ENCODE measurements at places on chromosomes 3 and 15. TPM values are rescaled to one million over a fixed set of nuclear protein-coding genes. Genes with fewer than 3 reads are reported as not detected.
A peak's percentile ranks its signal among the peaks of the same experiment; 100 is the strongest.

DNA sequence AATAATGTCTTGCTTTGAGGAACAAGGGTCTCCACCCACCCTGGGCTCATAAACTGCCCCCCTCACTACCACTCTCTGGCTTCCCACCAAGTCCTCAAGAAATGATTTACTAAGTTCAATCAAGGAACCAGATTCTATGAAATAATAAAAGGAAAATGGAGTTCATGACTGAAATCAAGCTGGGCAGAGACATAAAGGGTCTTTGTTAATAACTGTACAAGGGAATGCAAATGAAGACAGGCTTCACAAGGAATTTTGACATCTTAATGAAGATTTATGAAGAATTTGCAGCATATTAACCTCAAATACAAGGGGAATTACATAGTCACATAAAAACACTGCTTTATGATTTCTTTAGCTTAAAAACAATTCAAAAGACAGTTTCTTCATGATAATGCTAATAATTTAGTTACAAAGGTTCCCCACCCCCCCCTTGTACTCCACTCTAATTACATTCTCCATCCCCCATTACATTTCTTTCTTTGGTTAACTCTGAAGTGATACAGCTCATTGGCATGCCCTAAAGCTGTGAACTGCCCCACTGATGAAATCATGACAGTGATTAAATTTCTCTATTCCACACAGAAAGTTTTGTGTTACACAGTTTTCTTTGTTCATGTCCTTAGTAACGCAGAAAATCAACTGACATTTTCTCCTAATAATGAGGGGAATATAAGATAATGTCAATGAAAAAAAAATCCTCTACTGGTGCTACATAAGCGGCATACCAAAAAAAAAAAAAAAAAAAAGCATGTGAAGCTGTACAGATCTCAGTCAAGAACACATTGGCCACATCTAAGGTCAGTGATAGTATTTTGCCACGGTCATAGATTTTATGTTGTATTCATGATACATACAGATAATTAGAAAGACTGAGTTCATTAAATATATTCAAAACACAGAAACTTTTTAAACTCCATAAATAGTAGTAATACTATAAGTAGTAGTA lies 54.4 kb downstream of the WWTR1 start:
- DNase-seq: no peak

DNA sequence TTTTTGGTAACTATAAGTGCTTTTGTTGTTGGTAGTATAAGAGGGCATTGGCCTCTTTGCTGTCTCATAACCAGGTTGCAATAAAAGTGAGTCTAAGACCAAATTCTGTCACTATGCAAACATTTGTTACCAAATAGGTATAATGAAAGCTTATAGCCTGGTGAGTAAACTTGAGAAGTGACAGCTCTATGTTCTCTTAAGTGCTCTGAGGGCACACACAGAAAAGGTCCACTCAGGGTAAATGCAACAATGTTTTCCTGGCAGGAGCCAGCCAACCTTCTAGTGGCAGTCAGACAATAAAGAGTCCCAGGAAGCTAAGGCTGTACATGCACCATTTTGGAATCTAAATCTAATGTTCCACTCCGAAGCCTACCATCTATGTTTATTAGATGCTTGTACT lies 262.1 kb upstream of the TGFBR2 start:
- peak; percentile 51 for DNase-seq

DNA sequence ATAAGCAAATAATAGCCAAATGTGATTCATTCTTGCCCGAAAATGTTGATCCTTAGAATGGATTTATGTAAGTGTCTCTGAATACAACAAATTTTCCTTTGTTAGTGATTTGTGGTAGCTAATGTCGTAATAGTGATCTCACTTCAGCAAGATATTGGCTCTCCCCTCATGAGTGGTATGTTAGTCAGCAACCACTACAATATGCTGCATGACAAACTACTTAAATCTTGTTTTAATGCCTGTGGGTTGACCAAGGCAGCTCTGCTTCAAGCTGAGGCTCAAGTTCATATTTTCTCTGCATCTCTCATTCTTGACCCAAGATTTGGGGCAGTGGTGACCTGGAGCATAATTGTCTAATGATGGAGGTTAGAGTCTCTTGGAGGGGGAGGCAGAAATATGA lies 49.8 kb upstream of the GALNT15 start:
- no peak for DNase-seq

The CTXN2 gene
- total RNA-seq: 0.16 TPM

DNA sequence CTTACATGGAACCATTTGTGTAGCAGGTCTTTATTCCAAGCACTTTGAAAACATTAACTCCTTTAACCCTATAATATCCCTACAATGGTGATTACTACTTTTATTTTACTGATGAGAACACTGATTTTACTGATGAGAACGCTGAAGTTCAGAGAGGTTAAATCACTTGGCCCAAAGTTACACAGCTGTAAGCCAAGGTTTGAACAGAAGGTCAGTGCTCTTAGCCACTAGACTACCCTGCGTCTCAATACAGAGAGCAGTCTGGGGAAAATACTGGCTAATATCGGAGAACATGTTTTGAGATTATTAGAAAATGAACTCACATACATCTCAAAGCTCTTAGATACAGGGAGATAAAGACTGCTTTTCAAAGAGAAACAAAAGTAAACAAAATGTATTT lies 827.2 kb downstream of the FHIT start:
- DNase-seq: no peak
